ENCODE measurements at places on chromosomes 5 and 9.

GRCh38 chr5:160270704-160271103 lies 41.4 kb downstream of the FABP6 start:
- no peak for DNase-seq

DNA sequence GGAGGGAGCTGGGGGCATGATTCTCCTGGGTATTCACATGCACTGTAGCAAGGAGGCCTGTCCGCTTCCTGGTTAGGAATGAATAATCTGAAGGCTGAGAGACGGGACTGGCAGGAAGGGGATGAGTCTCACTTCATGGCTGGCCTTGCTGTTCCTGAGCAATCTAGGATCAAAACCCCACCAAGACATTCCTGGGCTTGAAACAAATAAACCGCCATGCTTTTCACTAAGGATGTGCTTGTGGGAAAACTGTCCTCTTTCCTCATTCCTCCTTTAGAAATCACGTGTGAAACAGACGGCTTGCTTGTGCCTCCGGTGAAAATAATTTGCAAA lies 132.8 kb downstream of the MACROH2A1 start:
- no peak for DNase-seq

DNA sequence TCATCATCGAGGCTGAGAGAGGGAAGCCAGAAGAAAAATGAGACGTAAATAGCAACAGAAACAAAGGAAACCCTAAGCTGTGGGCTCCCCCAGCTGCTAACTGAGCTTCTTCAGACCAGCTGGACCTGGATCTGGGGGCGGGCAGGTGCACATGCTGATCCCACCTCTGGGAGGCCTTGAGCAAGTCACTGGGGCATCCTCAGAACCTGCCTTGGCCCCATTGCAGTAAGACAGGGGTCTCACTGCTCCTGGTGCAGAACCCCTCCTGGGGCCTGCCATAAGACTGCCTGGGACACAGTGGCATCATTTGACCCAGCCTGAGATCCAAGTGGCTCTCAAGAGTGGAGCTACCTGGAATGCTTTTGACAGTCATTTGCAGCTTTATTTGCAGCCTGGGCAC lies 77.4 kb downstream of the PHF2 start:
- DNase-seq = no peak

DNA sequence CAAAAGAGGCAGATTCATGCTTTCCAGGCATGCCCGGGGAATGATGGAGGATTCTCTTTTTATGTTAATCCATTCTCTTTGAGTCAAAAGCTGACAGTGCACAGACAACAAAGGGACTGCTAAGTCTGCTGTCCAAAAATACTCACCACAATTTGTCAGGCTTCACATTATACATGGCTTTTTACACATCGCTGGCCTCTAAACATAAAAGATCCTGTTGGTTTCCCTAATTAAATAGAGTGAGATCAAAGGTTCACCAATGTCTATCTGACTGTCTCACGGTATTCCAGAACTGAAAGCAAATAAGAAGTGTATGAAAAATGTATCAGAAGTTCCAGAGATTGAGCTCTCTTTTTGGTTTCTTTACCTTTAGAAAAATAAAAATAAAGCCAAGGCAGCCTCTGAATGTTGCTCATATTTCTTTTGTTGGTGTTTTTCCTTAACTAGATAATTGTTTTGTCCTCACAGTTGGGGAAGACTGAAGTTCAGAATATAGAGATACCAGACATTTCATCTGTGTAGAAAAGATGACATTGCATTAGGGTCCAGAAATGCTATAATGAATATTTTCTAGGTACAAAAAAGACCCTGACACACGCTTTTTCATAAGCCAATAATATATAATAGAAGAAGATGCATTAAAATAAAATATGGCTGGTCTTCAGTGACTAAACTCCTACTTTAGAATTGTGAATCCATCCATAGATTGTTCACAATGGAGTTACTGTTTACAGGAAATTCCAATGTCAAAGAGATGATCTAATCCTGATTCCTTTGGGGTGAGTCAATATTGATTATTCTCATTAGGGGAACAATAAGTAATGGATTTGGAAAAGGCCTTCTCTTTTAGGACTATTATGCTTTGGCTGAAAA lies 688.2 kb upstream of the CDH6 start:
- DNase-seq = no peak

- DNase-seq = no peak
These were observed 43.0 kb upstream of the SLC46A2 start for GRCh38 chr9:112933696-112934095.

GRCh38 chr9:103707181-103707580 lies 386.9 kb upstream of the SMC2 start:
- DNase-seq = no peak

DNA sequence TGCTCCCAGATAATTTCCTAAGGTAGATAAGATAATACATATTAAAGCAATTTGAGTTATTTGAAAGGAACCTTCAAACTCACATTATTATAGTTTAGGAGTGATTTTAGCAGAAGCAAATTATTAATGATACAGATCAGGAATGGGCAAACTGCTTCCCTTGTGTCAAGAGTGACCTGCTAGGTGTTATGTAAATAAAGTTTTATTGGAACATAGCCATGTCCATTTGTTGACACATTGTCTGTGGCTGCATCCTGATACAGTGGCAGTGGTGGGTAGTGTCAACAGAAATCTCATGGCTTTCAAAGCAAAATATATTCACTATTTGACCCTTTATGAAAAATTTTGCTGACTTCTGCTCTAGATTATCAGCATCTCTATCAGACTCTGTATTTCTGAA lies 11.4 kb upstream of the BASP1 start:
- no peak for DNase-seq

DNA sequence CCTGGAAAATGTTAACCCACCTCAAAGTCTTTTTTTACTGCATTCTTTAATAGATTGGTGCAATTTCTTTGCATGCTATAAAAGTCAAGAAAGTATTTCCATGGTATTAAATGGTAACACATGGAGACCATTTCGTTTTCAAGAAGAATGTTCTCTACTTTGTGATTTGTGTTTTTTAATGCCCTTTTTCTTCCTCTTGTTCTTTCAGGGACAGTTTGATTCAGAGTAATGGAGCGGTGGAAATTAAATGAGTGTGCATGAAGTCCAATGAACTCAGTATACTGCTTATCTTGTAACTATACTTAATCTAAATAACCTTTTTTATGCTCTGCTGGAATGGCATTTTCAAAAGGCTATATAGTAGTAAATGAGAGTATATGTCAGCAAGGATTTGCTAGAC lies 507.0 kb upstream of the CDH6 start:
- DNase-seq = no peak

DNA sequence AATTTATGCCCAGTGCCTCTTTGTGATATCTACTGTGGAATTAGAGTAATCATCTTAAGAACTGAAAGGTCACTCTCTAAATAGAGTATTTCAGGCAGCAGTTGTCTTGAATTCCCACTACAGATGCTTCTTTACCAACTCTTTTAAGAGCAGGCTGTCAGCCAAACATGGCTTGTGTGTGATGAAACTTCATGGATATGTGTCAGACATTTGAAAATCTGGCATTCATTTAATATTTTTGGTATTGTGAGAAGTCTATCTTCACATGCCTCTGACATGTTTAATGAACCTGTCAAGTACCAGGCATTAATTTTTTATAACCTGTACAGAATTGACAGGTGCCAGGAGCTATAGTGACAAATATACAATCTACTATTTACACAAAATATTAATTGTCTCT lies 318.6 kb downstream of the CDH9 start:
- no peak for DNase-seq

DNA sequence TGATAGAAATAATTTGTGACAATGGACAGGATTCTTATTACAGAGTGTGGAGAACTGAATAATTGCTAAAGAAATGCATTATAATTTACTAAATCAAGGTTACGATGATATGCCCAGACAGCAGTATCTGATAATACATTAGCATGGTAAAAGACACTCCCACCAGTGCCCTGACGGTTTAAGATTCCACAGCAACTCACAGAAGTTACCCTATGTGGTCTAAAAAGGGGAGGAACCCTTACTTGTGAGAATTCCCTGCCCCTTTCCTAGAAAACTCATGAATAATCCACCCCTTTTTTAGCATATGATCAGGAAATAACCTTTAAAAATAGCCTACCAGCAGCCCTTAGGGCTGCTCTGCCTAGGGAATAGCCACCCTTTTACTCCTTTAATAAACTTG lies 244.7 kb upstream of the SLC24A2 start:
- DNase-seq = no peak

DNA sequence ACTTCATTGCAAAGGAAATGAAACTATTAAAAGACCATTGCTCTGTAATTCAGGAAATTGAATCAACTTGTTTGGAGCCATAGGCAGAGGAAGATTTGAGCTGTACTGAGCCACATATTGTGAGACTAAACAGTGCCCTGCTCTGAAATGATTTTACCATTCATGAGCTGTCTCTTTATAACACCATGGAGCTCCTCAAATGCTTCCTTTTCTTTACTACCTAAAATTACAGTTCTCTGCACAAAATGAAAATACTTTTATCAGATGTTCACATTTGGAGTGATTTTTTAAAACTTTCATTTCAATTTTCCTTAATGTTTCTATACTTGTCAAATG lies 97.9 kb downstream of the NLN start:
- no peak for DNase-seq

- DNase-seq = peak; percentile 31
These were observed 433.7 kb upstream of the ACO1 start for GRCh38 chr9:31950756-31951155.

DNA sequence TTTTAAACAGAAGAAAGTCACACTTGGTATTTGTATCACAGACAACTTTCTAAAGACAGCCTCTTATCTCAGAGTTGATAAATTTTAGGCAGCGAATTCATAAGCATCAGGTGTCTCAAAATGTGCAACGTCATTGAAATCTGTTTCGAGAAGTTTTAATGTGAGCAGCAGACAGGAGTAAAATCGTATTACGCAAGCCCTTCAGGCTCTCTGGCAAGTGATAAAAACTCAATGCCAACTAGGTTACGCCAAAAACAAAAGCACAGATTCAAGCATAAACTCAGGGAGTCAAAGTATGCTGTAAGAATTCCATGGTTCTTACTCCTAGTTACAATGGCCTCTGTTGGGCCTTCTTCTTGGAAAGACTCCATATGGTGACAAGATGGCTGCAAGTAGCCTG lies 244.7 kb downstream of the SEMA5A start:
- DNase-seq = no peak

DNA sequence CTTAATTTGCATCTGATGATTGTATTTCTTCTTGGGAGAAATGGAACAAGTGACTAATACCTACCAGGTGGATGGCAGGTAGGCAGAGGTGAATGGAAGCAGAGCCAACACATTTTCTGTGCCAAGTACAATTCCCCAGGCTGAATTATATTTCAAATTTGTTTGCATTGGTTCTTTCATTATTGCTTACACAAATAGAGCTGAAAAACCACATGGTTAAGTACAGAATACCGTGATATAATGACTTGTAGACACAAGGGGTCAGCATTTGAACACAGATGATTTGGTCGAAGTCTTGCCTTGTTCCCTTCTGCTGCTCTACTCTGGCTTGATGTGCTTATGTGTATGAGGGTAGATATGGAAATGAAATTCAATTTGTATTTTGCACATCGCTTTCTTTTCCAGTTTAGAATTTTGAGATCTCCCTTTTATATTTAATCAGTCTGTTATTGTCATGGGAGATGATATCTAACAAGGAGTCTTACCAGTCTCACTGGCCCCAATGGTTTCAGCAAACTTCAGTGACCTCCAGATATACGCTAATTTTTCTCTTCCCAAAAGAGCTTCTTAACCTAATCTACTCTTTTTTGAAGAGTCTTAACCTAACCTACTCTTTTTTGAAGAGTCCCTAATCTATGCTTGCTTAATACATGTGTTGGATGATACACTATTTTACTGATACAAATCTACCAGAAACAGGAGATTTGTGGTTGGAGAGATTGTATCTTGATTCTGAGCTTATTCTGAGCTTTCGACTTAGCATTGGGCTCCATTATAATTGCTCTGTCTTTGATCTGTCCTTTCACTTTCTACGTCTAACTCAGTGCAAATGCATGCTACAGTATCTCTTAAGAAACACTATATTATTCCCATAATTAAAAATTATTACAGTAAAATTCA lies 88.1 kb downstream of the PCSK1 start:
- no peak for DNase-seq

- no peak for DNase-seq
These were observed 19.6 kb downstream of the CRB2 start for GRCh38 chr9:123375469-123376132.

- DNase-seq = no peak
These were observed 15.6 kb upstream of the ARAP3 start for GRCh38 chr5:141697586-141697985.

DNA sequence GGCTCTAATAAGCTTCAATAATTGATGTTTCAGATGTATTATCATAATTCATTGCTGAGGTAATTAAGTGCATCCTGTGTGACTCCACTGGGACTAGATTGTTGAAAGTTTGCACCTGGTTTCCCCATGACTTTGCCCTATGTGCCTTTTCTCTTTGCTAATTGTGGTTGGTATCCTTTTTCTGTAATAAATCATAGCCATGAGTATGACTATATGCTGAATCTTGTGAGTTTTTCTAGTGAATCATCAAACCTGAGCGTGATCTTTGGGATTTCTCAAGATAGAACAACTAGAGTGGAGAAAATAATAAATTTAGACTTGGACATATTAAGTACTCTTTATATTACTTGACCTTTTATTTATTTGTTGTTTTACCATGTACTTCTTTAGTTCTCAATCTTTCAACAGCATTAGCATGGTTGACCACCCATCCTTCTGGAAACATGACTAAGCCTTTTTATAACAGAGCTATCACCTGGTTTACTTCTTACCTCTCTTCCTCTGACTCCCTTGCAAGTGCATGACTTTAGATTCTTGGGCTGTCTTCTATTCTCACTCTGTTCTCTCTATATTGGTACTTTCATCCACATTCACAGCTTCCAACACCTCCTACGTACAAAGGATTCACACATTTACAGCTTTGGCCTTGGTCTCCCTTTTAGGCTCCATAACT lies 239.6 kb upstream of the TAS2R1 start:
- DNase-seq = no peak

- DNase-seq = no peak
These were observed 369.4 kb downstream of the TMEM161B start for GRCh38 chr5:87899208-87899661.

DNA sequence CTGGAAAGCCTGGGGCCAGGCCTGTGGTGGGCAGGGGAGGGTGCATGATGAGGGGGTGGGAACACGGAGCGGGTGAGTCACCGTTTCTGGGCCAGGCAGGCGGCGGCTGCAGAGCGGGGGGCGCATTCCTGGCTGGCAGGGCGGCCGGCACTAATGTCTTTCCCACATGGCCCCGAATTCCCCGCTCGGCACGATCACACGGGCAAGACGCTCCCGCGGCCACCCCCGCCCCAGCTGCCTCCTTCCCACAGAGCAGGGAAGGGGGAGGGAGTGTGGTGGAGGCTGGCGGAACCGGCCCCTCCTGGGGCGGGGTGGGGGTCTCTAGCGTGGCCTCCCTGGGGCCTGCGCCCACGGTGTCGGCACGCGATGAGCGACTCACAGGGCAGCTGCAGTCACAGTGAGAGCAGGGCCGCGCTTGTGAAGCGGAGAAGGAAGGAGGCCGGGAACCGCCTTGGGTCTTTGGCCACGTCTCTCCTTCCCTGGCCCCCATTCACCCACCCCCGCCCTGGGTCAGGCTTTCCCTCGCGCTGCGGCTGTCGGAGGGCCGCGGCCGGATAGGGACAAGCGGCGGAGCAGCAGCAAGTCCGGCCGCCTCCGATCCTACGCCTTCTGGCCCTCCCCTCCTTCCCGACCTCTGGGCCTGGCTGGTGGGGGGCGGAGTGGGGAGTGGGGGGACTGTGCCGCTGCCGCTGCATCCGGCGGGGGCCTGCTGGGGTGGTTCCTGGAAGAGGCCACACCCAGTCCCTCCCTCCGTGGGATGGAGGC lies 48.9 kb downstream of the CXXC5 start:
- DNase-seq = peak; percentile 85
